ENCODE measurements at places on chromosomes 11 and 22.
A peak's percentile ranks its signal among the peaks of the same experiment; 100 is the strongest.

- no peak for DNase-seq
Observed at GRCh38 chr22:29481265-29482000, 1.4 kb downstream of the NEFH start.

GRCh38 chr11:10858439-10859325, 829 bp upstream of the ZBED5 start:
- peak; percentile 16 for DNase-seq

GRCh38 chr11:58788355-58789023, 56.0 kb downstream of the GLYATL2 start:
- DNase-seq = no peak

DNA sequence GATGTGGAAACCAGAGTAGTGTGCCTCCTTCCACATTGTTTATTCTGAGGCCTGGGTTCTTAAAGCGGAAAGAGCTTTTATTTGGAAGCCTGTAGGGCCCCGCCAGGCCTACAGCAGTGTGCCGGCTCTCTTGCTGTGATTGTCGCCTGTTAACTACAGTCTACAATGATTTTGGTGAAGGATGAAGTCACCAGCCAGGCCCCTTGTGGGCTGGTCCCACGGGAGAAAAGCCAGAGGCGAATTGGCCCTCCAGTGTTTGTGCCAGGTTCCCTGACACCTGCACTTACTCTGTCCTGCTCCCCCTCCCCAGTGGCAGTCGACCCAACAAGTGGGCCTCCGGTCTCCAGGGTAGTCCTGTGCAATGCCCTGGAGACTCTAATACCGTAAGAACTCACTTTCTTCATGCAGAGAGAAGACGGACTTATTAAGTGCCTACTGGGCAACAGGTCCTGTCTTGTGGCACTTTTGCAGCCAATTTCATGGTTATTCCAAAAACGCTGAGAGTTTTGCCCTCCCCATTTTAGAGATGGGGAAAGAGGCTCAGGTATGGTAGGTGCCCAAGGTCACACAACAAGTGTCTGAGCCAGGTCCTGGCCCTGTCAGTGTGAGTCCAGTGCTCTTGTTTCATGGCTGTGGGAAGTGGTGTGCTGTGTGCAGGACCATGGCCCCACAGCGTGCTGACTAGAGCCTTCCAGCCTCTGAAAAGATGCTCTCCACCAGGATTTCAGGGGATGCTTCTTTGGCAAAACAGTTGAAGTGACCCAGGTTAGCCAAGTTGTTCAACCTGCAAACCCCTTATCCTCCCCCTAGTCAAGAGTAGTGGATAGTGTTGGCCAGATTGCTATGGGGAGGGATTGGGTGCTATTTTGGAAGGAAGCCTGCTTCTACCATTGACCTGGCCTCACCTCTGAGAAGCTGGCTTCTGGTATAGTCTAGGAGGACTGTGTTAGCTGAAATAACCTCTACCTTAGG, 1.4 kb downstream of the MICAL2 start:
- DNase-seq = no peak

GRCh38 chr11:117279711-117280376, 11.3 kb upstream of the BACE1-AS start:
- no peak for DNase-seq

- DNase-seq = no peak
Observed at GRCh38 chr11:60860943-60861342, 5.2 kb upstream of the PTGDR2 start.

DNA sequence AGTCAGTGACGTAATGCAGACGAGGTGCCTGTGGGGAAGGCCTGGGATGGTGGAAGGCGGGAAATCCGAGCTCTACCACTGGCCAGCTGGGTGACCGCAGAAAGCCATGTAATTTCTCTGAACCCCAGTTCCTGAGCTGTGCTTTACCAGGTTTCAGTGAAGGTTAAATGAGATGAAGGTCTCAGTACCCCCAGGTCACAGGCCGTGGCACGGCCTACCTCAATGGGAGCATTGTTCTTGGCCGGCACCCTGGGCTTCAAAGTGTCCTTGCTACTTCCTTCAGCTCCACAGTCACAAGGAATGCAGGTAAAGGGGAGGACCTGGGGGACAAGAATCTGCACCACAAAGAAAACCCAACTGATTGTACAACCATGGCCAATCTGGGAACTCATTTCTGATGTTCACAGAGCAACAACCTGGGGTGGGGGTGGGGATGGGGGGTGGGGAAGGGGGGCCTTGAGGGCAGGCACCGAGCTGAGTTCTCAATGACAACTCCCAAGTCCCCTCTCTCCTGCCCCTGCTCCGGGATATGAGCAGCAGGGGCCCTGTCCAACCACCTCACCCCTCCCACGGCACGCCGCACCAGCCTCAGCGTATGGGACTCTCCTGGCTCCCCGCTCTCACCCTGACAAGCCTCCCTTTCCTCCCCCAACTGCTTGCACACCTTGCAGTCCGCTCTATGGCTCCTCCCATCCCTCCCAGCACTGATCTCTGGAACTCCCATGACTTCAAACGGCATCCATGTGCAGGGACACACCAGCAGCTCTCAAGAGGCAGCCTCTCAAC, 59.1 kb upstream of the ARFGAP3 start:
- DNase-seq = no peak

- no peak for DNase-seq
Observed at GRCh38 chr11:78145511-78146025, 6.1 kb upstream of the ALG8 start.

GRCh38 chr11:125001079-125001778, 47.2 kb downstream of the CCDC15 start:
- DNase-seq = no peak

DNA sequence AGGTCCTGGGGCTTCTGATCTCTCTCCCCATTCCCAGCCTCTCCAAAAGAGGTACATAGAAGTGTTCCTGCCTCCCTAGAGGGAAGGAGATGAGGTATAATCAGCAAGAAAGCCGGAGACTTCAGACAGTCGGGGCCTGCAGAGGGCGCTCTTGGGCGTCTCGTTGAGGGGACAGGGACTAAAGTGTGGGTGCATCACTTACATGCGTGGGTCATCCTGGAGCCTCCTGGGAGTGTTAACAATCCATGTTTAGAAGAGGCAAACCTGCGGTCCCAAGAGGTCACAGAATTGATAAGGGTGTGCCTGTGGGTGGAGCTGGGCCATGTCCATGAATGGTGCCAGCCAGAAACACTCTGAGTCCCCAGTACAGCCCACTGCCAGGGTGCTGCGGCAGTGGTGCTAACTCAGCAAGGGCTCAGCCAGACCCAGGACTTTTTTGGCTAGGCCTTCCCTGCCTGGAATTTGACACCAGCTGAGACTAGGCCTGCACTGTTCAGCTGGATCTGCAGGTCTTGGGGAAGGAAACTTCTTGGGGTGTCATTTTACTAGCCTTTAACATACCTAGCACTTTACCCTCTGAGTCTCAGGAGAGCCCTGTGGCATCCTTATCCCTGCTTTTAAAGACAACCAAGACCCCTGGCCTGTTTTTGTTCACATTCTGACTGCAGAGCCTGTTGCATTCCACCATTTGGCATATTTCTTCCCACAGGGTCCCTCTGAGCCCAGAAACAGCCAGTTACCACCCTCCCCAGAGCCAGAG, 5.5 kb downstream of the YDJC start:
- DNase-seq = no peak

Data from stimulated activated CD4-positive, alpha-beta T cell treated with anti-CD3 and anti-CD28 coated beads, TNF-alpha, amount 100 ng/mL, for 4 hours (primary cell).